ENCODE measurements at places on chromosomes 4 and X. TPM values are rescaled to one million over a fixed set of nuclear protein-coding genes. Genes with fewer than 3 reads are reported as not detected.

MAGEB10 gene
- not detected for polyA plus RNA-seq

GPAT3 gene
- polyA plus RNA-seq = 11.2 TPM

FOXR2 gene
- not detected for polyA plus RNA-seq

SORCS2 gene
- polyA plus RNA-seq = 1.1 TPM

NUP54 gene
- 18.4 TPM for polyA plus RNA-seq

LRAT gene
- polyA plus RNA-seq = 0.07 TPM

KDM6A gene
- polyA plus RNA-seq = 13.5 TPM

MAGEA11 gene
- polyA plus RNA-seq = 0.04 TPM

ZNF711 gene
- 2.4 TPM for polyA plus RNA-seq

GRPR gene
- polyA plus RNA-seq = 0.04 TPM

CACNA1F gene
- 0.11 TPM for polyA plus RNA-seq

PCSK1N gene
- 0.08 TPM for polyA plus RNA-seq

SPARCL1 gene
- 21.5 TPM for polyA plus RNA-seq

NRK gene
- 0.04 TPM for polyA plus RNA-seq

MAGEA2B gene
- polyA plus RNA-seq = not detected

CT45A10 gene
- not detected for polyA plus RNA-seq
